ENCODE measurements at places on chromosomes 5 and 9.

GRCh38 chr5:155822177-155822576 lies 504.8 kb upstream of the SGCD start:
- DNase-seq: no peak

DNA sequence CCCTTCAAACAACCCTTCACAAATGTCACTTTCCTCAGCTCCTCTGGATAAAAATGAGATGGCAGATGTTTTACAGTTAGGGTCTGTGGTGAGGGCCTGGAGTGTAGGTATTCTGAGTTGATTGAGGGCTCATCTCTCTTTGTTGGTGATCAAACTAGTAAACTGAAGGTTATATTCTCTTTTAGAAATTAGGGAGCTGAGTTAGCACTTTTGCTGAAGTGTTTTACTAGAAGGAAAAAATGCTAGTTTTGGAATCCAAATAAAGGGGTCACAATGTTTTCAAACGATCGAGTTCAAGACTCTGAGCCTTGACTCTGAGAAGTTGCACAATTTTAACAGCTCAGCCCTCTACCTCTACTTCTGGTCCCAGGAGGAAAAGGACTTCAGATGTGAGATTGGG lies 23.4 kb downstream of the RHOBTB3 start:
- no peak for DNase-seq

DNA sequence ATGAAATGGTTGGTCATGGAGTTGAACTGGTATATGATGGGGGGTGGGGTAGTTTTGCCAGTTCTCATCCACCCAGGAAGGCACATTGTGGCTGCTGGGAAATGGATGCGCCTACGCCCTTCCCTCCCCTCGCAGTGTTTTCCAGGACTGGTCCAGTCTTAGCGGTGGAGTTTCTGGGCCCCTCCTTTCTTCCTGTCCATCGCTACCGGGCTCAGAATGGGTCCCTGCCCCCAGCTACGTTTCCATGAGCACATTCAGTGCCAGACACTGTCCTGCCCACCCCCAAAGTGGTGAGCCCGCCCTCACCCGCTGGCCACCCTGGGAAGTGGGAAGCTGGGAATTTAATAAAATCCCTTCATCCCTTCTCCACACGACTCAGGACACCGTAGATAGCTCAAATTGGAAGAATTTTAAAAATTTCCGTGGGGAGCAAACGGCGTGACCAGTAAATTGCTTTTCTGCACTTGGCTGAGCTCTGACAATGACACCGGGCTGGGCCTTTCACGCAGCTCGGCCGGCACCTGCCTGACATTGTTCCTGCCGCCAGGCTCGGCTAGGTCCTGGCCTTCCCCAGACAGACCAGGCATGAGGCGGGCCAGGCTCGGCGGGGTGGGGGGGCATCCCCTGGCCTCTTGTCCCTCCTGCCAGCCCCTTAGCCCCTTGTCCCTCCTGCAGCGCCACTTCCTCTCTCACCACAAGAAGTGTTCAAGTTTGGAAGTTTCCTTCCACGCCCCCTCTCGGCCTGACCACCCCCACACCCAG lies 3.6 kb downstream of the FGF18 start:
- DNase-seq: no peak

- DNase-seq: peak; percentile 80
Measured at GRCh38 chr9:116661037-116661954, 25.8 kb upstream of the TRIM32 start.

- DNase-seq: no peak
Measured at GRCh38 chr5:143350341-143350740, 53.1 kb downstream of the NR3C1 start.

DNA sequence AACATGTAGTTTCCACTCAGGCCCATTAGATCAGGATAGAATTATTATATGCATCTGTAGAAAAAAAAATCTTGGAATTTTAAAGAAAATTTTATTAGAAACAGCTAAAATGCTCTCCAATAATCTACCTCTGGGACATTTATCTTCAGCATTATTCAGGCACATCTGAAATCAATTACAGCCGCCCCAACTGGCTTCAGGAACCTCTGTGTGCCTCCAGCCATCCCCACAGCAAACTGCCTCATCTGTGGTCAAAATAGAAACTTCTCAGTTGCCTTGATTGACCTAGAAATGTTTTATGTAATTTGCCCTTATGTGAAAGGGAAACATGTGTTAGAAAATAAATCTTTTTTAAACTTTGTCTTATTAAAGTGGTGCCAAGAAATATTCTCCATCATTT lies 120.1 kb upstream of the LPAR1 start:
- no peak for DNase-seq

DNA sequence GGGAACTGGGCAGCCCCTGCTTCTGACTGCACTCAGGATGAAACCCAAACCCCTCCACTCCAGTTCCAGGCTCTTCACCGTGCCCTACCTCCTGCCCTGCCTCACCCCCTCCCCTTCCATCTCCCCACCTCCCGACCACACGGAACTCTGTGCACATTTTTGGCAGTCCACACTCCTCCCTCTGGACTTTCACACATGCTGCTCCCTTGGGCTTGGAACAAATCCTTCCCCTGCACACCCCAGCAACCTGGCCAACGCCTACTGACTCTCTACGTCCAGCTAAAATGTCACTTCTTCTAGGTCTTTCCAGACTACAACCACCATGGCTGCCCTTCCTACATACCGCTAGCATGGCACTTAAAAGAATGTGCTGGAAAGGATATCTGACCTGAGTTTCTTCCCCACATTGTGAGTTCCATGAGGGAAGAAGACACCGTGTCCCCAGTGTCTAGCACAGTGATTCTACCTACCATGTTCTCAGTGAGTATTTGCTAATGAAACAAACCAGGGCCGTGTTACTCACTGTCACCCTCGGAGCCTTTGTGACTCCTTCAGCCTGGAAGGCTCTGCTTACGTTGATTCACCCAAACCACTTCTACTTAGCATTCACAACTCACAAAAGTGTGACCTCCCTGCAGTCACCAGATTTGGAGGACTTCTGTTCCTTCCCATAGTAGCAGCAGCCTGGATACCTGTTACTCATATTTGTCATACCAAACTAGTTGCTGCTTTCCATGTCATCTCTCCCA lies 18.7 kb downstream of the RETREG1 start:
- no peak for DNase-seq

DNA sequence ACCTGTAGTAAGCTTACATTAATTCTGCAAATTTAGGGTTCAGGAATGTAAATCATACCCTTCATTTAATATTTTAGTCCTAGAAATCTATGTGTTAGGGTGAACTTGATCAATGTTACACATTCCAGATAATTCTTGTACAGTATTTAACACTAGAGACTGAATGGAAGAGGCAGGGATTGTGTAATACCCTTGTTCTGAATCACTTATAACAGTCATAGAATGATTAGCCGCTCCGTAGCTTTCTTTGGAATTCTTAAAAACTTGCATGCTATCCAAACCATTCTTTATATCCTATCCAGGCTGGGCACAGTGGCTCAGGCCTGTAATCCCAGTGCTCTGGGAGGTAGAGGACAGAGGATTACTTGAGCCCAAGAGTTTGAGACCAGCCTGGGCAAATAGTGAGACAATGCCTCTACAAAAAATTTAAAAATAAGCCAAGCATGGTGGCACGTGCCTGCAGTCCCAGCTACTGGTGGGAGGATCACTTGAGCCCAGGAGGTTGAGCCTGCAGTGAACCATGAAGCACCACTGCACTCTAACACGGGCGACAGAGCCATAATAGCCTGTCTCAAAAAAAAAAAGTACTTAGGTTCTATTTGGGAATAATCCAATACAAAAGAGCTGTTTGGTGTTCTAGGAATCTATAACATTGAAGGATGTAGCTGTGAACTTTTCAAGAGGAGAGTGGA lies 8.3 kb downstream of the ZNF483 start:
- DNase-seq: peak; percentile 62

DNA sequence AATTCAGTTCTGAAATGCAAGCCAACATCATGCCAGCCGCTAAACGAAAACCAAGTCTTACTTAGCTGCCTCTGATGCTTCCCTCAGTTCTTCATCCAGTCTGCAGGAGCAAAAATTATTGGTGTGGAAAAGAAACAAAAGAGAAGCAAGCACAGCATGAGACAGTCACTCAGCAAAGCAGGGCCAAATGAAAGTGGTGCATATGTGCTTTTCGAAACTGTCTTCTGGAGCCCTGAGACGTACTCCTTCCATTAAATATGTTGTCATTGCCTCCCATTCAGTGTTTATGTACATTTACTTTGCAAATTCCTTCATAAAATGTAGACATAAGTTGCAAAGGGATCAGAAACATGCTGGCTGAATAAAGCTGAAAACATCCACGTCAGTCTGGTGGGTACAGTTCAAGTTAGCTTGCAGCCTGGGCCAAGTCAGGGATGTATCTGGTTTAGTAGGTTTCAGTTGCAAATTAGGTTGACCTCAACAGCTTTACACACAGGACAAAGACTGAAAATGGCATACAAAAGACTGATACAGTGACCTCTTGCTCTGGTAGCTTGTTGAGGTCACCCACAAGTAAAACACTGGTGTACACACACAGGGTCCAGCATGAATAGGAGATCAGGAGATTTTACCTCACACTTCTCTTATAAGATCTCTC lies 139.7 kb upstream of the PCA3 start:
- no peak for DNase-seq

DNA sequence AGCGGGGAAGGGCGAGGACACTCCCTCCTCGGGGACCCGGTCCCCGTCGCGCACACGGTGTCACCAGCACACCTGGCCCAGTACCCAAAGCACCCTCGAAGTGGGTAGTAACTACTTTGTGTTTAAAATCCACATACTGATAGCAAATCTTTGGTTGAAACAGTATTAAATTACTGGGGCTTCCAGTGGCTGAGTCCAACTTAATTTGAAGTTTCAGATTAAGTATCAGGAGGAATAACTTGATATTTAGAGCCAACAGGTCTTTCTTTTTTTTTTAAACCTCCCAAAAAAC lies 615 bp downstream of the ATG10 start:
- DNase-seq: no peak

DNA sequence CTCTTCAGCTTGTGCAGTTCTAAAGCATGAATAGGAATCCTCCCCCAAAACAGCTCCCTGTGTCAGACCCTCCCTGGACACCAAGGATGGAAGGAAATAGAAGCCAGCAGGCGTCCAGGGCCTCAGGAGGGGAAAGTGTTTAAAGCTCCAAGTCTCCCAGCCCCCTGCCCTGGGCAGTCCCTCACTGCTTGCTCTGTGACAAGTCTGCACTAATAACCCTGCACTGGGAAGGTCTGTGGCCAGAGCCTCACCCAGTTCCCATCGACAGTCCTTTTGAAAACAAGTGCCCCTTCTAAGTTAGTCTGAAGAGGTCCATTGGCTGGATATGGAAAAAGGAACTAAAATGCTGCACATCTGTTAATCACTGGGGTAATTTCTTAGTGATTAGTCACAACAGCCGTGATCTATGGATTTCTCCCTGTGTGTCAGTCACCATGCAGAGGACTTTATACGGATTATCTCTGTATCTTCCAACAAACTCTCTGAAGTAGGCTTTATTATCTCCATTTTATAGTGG lies 195.3 kb downstream of the FBXL7 start:
- peak; percentile 53 for DNase-seq

DNA sequence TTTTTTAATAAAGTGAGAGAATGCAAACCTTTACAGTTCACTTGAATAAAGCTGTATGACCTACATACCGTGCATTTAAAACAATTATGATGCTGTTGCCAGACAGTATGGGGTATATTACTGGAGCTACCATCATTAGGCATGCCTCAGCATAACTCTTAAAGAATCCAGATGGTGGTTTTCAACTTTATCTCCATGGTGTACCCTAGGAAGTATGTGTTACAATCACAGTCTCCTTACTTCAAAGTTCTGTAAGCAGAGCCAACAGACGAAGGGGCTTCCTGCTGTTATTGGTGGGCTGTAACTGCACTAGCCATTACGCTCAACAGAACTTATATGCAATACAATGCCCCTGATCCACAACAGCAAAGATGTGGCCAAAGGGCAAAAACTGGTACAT lies 803.3 kb downstream of the DTWD2 start:
- DNase-seq: no peak

GRCh38 chr9:106077731-106078130 lies 383.4 kb downstream of the TMEM38B start:
- no peak for DNase-seq

DNA sequence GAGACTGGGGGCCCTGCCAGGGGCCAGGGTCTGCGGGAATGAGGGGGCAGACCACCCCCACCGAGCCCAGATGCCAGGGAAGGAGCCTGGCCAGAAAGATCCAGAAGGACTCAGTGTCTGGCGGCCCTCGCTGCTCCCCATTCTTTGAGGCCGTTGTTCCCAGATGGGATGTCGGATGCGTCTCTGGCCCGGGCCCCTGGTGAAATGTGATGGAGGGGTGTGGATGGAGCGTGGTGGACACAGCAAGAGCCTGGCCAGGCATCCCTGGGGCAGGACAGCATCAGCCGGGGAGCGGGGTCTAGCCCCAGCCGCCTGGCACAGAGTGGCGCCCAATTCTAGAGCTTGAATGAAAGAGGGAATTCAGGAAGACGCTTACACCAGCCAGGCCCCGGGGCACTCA lies 46.2 kb upstream of the NKD2 start:
- DNase-seq: no peak

- DNase-seq: no peak
Measured at GRCh38 chr5:76514713-76515112, 108.5 kb downstream of the F2RL2 start.

DNA sequence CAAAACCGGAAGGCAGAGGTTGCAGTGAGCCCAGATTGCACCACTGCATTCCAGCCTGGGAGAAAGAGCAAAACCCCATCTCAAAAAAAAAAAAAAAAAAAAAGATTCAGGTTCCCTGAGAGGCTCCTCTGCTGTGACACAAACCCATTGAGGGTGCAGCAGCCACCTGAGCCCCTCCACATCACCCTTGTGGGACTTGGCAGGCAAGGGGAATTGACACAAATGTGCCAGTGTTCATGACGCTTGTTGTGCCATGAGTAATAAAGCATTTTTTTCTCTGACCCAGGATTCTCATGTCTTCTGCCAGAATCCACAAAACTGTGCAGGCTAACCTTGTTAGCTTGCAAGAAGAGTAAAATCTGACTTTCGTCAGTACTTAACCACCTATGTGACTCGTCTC lies 149.6 kb downstream of the TTC39B start:
- DNase-seq: peak; percentile 33

- DNase-seq: no peak
Measured at GRCh38 chr9:131385296-131385695, 8.6 kb upstream of the PRRC2B start.

GRCh38 chr5:78490709-78491485 lies 130.5 kb downstream of the SCAMP1 start:
- no peak for DNase-seq

DNA sequence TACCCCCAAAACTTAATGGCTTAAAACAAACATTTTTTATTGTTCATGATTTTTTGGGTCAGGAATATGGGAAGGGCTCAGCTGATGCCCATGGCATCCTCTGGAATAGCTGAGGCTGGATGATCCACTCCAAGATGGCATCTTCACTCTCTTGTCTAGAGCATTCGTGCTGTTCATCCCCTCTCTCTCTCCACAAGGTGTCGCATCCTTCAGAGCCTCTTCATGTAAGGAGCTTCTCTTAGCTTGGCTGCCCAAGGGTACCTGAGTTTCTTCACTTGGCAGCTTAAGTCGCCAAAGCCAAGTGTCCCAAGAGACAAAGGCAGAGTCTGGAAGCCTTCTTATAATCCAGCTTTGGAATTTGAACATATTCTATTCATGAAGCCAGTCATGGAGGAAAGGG lies 294.7 kb downstream of the CHSY3 start:
- DNase-seq: peak; percentile 57
